ENCODE measurements at places on chromosomes 11 and 22. TPM values are rescaled to one million over a fixed set of nuclear protein-coding genes. Genes with fewer than 3 reads are reported as not detected.

DNA sequence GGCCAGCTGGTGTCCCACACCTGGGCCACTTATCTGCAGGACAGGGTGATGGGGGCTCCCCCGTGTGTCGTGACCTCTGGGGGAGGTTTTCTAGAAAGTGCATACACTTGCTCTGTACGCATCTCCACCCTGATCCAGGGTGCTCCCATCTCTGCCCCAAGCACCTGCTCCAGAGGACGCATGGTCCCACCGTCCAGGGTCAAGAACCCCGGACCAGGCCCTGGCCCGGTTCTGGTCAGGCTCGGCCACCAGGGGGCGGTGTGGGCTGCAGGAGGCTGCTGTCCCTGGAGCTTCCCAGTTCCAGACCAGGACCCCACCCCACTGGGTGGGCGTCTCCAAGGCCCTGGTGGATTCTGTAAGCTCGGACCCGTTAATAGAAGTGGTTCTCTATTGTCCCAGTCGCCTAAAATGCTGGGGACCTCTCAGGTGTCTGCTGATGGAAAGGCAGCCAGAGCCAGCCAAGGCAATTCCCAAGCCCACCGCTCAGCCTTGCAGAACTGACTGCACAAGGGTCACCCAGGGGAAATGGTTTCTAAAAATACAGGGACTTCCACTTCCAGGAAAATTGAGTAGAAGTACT, 34.7 kb upstream of the SEPTIN5 start:
- DNase-seq: no peak

The MMP13 gene
- total RNA-seq: 0.21 TPM

GRCh38 chr11:82239498-82239897, 494.2 kb downstream of the FAM181B start:
- no peak for DNase-seq

The APOA5 gene
- not detected for total RNA-seq

- DNase-seq: no peak
Measured at GRCh38 chr11:60899046-60899936, 7.1 kb downstream of the PRPF19 start.

The CARD16 gene
- total RNA-seq: 1.5 TPM

- no peak for DNase-seq
Measured at GRCh38 chr11:15327786-15328231, 213.1 kb downstream of the INSC start.

DNA sequence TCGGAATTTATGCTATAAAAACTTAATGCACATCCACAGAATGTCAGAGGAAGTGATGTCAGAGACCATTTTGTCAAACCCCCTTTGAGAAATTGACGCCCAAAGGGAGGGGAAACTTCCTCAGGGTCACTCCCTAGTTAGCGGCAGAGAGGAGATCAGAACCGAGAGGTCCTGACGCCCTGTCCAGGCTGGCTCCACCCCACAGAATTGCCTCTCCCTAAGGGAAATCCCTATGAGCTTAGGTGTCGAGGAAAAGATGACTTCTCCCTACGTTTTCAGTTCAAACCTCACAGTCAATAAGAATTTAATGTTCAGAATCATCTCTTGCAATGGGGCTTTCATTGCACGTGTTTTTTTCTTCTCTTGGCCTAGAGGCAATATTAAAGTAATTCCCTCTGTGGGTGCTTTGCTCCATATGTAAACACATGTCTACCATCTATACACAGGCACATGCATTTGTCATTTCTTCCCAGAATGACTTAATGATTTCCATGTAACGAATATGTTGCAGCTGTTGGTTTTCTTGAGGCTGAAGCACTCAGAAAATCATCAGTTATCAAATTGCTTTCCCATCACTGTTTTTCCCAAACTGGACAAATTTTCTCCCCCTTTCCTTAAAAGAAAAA, 148.7 kb upstream of the TIMP3 start:
- no peak for DNase-seq

GRCh38 chr11:61110255-61111049, 8.2 kb downstream of the CD5 start:
- DNase-seq: no peak

DNA sequence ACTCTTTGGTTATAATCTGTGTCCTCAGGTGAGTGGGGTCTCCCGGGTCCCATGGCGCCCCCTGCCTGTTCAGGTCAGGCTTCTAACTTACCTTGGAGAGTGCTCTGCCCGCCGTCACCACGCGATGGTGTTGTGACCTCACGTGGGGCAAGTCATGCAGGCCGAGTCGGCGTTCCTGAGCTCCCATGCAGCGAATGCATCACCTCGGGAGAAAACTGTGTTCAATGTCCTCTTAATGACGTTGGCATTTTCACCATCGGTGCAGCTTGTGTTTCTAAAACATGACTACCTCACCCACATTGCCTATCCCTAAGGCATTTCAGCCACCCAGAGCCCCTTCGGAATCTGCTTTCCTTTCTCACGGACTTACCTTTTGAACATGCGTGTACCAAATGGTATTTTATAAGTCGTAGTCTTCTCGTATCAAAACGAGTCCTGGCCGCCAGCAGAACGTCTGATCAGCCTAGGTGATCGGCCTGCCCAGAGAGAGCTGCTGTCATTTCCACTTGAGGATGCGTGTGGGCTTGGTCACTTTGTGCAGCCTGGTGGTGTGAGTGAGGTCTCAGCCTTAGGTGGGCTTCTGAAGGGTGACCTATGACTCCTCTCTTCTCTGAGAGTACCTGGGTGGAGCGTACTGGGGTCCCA, 64.8 kb downstream of the TBC1D22A start:
- no peak for DNase-seq

- no peak for DNase-seq
Measured at GRCh38 chr22:39115977-39116621, 19.1 kb downstream of the APOBEC3H start.

GRCh38 chr11:12239804-12240371, 129.5 kb downstream of the MICAL2 start:
- DNase-seq: no peak

- DNase-seq: no peak
Measured at GRCh38 chr11:125245299-125245698, 80.7 kb downstream of the PKNOX2 start.

DNA sequence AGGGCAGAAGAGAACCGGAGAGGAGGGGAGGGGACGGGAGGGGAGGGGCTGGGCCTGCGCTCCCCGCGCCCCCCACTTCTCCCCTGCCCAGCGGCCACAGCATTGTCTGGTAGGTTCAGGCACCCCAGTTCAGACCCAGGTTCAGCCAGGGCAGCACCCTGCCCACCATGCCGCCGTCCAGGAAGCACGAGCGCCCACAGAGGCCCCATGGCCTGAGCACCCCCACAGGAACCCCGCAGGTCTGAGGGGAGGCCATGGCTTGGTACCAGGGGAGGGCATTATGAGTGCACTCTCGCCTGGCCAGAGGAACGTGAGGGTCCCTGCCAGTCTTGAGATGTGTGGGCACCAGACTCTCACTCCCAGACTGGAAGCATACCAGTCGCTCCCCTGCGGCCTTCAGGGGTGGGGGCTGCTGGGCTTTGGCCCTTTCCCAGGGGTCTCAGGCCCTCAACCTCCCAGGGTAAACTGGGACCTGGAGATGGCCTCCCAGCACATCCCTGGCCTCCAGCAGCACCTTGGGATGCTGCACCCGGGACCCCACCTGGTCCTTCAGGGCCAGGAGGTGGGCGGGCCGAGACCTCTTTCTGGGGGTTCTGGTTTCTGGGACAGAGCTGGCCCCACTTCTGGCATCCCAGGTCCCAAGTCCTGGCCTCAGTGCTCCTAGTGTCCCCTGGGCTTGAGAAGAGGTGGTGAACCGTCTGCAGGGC, 597 bp upstream of the PLXNB2 start:
- no peak for DNase-seq

DNA sequence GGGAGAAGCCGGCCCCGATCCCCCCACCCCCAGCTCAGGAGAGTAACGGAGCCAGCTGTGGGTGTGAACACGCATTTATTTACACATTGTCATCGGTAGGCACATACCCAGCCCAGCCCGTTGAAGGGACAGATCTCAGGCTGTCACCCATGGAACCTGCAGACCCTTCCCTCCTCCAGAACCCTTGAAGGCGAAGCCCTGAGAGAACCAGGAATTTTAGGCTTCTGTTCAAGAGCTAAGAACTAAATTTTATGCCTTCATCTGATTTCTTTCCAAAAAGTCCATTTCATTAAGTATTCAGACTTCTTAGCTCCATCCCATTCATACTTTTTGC, 379 bp upstream of the BRMS1 start:
- DNase-seq: no peak

GRCh38 chr11:78957476-78958245, 383.0 kb upstream of the NARS2 start:
- DNase-seq: no peak

All from osteocyte (in vitro differentiated cells).